ENCODE measurements at places on chromosomes 4 and X.

- DNase-seq: no peak
Measured at GRCh38 chrX:153486171-153486570, 8.6 kb upstream of the BGN start.

GRCh38 chrX:70292788-70293187 lies 2.9 kb downstream of the KIF4A start:
- peak; percentile 81 for DNase-seq

GRCh38 chr4:109708990-109709389 lies 5.7 kb upstream of the CASP6 start:
- DNase-seq: no peak

DNA sequence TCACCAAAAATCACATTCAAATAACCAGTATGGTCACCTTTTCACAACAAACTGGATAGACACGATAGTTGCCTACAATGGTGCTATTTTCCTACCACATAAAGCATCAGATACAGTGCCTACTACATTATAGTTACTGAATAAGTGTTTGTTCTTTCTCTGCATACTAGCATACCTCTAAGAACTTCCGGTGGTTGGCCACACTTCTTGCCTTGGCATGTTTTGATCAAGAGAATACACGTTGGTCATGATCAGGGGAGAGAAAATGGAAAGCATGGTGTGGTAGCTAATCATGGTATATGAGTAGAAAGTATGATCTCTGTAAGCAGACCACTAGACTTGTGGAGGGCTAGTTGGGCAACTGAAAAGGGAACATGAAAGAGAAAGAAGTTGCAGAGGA lies 322.8 kb upstream of the DIAPH2 start:
- DNase-seq: no peak

- no peak for DNase-seq
Measured at GRCh38 chr4:185412412-185412811, 13.4 kb downstream of the UFSP2 start.

- DNase-seq: no peak
Measured at GRCh38 chr4:152385551-152385950, 150.3 kb downstream of the FBXW7 start.

GRCh38 chrX:17590892-17591740 lies 146.2 kb upstream of the SCML1 start:
- DNase-seq: peak; percentile 0

- no peak for DNase-seq
Measured at GRCh38 chr4:183364025-183364424, 41.8 kb upstream of the CLDN24 start.

DNA sequence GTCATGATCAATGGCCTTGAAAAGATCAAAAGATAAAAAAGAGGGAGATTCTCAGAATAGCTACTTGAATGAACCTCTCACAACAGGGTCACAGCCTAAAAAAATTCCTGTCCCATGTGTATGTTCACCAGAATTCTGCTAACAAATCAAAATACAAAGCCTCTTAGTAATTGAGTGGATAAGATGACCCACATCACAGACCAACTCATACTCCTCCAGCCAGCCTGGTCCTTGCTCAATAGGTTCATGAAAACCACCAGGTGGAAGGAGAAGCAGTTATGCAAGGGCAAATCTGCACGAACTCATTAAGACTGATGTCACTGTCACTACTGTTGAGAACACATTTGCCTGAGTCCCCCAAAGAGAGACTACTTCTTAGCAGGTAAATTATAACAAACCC lies 21.5 kb downstream of the WDFY3 start:
- peak; percentile 77 for DNase-seq

DNA sequence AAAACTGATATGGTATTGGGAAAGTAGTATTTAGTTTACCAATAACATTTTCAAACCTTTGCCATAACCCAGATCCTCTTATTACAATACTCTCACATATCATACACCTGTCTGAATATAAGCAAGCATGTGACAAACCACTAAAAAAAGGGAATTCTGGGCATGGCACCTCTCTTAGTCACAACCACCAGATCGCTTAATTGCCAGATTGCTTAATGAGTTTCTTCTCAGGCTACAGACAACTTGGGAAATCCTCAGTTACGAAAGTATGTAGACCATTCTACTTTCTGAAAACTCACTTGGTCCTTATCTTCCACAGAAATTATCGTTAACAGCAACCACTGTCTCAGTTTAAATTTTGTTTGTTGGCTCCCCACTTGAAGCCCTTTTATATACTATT lies 2.1 kb downstream of the NAF1 start:
- peak; percentile 57 for DNase-seq
